Hematopoietic multipotent progenitor cell treated with erythropoietin and hydrocortisone succinate and interleukin-3 and kit ligand, for 4 days (in vitro differentiated cells): ENCODE measurements at places on chromosomes 4 and X.

DNA sequence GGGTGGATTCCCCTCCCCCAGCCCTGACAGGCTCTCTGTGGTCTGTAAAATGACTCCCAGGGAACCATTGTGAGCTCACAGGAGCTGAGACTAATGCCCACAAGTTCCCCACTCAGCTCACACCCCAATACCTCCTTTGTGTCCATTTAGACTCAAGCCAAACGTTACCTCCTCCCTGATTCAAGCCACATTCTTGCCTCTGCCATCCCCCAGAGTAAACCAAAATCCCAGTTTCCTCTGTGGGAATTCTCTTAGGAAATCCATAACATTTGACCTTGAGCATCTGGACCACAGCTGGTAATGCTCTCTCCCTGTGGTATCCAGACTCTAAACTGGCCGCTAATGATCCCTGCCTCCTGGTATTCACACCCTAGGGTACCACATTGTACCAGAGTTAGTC lies 26.3 kb upstream of the KDM5C start:
- DNase-seq = no peak

- no peak for DNase-seq
Observed at GRCh38 chr4:38136604-38137003, 176.4 kb downstream of the PTTG2 start.

- no peak for DNase-seq
Observed at GRCh38 chr4:125801373-125801772, 486.6 kb downstream of the FAT4 start.

DNA sequence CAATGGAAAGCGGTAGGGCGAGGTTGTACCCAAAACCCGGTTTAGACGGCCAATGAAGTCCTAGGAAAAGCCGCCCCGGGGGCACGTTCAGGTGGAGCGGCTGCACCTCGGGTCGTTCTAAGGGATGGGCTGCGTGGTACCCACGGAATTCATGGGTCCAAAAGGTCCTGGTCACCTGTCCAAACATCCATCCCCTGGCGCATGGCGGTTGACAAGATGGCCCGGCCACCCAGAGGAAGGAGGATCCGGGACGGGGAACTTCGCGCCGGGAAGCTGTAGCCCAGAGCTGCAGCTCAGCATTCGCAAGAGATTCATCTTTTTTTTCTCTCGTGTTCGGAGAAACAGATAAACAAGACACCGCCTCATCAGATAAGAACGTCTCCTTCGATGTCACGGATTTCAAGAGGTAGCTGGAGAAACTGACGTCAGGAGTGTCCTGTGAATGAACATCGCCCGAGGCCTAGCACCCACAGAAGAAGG lies 10.9 kb downstream of the PITX2 start:
- DNase-seq = no peak

DNA sequence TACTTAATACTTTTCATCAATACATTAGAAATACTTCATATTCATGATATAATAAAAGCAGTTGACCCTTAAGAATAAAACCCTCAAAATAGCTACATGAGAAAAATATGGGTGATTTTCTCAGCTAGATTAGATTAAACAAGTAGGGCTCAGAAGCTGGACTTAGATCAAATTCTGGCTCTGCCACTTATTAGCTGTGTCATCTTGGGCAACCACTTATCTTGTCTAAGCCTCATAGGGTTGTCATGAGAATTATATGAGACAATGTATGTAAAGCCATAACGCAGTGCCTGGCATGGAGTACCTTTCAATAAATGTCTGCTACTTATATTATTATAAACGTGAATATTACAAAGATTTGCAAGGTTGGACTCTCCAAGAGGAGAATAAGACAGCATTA lies 84.3 kb upstream of the PGRMC2 start:
- peak; percentile 54 for DNase-seq

DNA sequence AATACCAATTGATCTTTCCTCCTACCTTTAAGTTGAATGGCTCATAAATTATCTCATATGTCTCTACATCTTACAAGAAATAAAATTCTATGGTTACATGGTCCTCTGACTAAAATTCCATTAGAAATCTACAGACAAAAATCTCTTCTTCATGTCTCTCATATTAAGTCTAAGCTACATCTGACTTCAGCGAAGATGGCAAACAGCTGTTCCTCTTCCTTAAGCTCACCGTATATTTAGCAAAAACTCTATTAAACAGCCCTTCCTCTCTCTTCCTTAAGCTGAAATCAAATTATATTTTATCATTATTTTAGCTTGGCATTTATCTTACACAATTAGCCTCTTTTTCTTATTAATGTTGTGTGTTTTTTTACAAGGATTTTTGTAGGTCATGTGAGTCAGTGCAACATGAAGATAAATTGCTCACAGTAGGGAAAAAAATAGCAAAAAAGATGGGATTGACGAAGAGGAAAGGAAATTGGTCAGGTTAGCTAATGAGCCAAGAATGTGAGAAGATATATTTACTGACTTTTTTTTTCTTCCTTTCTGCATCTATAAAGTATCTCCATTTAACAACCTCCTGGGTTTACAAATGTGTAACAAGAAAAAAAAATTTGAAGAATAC lies 2412.8 kb downstream of the ARAP2 start:
- DNase-seq = no peak

GRCh38 chr4:62644372-62644771 lies 1444.2 kb downstream of the ADGRL3 start:
- peak; percentile 75 for DNase-seq

DNA sequence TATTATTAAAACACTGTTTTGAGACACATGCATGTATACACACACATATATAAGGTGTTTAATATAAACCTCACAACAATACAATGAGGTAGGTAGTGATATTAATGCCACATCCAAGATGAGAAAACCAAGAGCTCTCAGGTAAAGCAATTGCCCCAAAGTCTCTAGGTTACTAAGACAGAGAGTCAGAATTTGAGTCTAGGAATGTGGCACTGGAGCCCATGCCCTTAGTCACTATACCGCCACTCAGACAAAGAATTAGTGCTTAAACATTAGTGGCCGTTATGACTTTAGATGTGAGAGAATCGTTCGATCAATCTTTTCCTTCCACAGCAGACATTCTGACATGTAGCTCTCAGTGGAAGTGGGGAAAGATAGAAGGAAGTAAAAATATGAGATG lies 108.2 kb upstream of the ACSL4 start:
- DNase-seq = no peak

GRCh38 chrX:4708970-4709760 lies 995.7 kb upstream of the PRKX start:
- peak; percentile 59 for DNase-seq

DNA sequence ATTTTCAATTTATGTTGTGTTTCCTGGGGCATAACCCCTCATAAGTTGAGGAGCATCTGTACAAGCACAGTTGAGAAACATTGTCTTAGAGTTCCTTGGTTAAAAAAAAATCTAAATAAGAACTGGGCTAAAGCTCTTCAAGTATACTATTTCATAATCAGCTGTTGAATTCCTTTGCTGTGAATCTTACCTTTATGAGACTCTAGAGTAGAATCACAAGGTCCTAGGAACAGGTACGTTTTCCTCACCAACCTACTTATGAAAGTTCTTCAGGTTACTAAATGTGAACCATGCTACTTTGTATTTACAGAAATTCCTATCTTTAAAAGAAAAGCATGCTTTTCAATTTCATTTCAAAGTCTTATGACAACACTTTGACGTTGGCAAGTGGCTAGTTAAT lies 20.9 kb upstream of the SOD3 start:
- DNase-seq = no peak

- no peak for DNase-seq
Observed at GRCh38 chr4:125389713-125390112, 75.0 kb downstream of the FAT4 start.

DNA sequence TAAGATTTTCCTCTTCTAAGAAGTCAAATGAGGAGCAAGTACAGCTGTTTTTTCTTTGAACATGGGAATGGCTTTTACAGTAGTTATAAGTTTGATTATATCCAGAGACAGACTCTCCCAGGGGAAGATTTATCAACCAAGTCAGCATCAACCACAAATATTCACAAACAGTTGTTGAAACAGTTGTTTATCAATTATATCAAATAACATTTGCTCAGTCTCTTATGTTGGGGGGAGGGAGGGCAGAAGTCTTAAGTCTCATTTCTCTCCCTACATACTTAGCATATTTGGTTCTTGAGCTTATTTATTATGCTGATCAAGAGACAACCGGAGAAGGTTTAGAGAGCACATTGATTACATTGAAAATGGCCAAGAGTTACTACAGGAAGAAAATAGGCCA lies 110.1 kb downstream of the FBXO8 start:
- DNase-seq = no peak

DNA sequence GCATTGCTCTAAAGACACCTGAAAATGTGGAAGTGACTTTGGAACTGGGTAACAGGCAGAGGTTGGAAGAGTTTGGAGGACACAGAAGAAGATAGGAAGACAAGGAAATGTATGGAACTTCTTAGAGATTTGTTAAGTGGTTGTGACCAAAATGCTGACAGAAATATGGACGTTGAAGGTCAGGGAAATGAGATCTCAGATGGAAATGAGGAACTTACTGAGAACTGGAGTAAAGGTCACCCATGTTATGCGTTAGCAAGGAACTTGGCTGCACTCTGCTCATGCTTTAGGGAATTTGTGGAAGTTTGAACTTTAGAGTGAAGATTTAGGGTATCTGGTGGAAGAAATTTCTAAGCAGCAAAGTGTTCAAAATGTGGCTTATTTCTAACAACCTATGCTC lies 99.4 kb downstream of the FAM13A start:
- DNase-seq = peak; percentile 23

- no peak for DNase-seq
Observed at GRCh38 chr4:23773884-23774636, 115.8 kb downstream of the PPARGC1A start.

DNA sequence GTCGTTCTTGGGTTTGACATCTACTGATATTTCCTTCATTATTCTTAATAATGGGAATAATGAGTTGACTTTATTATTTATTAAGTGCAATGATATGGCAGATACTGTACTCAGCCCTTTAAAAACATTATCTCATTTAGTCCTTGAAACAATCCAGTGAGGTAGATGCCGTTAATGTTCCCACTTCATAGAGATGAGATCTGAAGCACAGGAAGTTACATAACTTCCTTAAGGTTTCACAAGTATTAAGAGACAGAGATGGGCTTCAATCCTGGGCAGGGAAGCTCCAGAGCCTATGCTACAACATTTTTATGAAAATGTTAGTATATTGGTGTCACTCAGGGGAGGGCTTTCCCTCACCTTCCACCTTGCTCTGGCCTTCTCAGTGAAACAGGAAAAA lies 9.7 kb upstream of the KLHL13 start:
- peak; percentile 51 for DNase-seq

- no peak for DNase-seq
Observed at GRCh38 chrX:70437011-70437410, 7.6 kb upstream of the DLG3 start.

- DNase-seq = no peak
Observed at GRCh38 chr4:35697210-35697736, 547.0 kb downstream of the ARAP2 start.

- no peak for DNase-seq
Observed at GRCh38 chr4:53522334-53522733, 69.0 kb downstream of the LNX1 start.

- DNase-seq = peak; percentile 15
Observed at GRCh38 chr4:128553686-128554515, 255.6 kb upstream of the JADE1 start.

DNA sequence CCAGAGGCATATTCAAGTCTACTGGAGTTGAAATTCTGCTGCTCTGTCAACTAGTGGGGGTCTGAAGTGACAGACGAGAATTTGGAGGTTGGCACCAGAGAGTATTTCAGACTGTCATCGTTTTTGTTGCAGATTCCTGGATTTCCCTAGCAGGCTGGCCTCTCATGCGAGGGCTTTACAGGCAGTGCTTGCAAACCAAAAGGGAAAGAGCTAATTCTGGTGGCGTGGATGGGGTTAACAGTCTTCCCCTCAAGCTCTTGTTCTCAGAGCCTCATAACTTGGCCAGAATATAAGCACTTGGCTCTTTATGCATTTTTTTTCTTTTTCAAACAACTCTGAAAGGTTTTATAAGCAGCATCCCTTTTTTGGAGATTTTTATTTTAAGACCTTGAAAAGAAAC lies at the start of gene SPARCL1:
Gene SPARCL1 (minus strand): TSS at position 190 of the 400 bp plus-strand sequence. CDS start 29,802 bp downstream, outside the sequence.
- DNase-seq = no peak

- peak; percentile 61 for DNase-seq
Observed at GRCh38 chr4:152935631-152936445, at the start of gene FHDC1. FHDC1 (plus strand) TSS chr4:152936323; CDS start chr4:152943058, 6,735 bp downstream.

DNA sequence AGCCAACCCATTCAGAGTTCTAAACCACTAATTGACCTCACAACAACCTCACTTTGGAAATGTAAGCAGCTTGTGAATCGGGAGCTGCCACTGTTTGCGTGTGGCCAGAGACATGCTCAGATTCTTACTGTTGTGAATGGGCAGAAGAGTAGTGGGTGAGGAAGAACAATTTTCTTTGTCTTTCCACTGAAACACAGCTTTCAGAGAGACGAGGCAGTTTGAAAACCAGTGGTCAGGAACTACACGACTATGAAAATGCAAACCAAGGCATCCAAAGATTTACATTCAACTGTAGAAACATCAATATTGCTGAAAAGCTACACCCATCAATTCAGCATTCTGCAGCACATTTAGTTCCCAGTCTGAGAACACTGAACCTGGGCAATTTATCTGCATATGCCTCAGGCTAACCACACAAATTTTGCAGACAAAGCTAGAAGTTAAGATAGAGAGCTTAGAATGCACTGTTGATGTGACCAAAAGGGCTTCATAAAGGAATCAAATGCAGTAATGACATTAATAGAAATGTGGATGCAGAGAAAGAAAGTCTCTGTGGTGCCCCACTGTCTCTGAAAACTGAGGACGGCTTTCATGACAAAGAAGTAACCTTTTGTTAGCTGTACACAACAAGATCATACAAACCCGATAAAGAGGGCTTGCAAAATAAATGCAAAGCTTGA lies 134.3 kb downstream of the APBB2 start:
- no peak for DNase-seq

GRCh38 chrX:122220644-122221373 lies 963.3 kb upstream of the GRIA3 start:
- no peak for DNase-seq

GRCh38 chr4:7253837-7254236 lies 61.5 kb downstream of the SORCS2 start:
- DNase-seq = no peak

DNA sequence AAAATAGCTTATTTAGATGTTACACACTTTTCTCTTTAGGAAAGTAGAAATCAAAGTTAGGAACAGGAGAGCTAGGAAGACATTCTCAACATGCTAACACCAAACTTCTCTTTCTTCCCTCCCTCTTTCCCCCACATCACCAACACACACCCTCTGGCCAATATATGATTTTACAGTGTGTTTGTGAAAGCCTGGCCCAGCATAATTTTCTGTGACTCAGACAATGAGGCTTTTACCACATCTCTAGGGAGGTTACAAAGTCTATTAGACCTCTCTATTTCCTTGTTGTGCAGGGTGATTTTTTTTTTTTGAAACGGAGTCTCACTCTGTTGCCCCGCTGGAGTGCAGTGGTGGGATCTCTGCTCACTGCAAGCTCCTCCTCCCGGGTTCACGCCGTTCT lies 189.9 kb downstream of the AASDH start:
- no peak for DNase-seq

- DNase-seq = no peak
Observed at GRCh38 chr4:69909195-69909594, 21.7 kb upstream of the CSN1S1 start.

- DNase-seq = no peak
Observed at GRCh38 chrX:9153300-9153699, 119.4 kb upstream of the FAM9B start.
